Activated B cell treated with CpG ODN at 0.5 μM for 24 hours (primary cell): ENCODE measurements at places on chromosomes 7 and 10.

- no peak for DNase-seq
Measured at GRCh38 chr10:12844811-12845483, 156.6 kb downstream of the CCDC3 start.

DNA sequence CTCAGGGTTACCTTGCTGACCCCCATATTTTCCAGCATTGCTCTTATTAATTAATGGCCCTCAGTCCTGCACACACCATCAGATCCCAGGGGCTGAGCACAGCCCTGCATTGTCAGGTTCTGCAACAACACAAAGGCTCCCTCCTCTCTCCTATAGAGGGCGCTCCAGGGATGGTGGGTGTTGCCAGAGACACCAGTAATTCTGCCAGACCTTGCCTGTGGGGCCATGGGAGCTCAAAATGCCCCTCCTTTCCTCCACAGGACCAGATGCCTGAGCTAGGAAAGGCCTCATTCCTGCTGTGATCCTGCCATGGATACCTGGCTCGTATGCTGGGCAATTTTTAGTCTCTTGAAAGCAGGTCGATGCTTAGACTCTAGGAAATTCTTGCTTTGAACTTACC, 42.8 kb upstream of the PRSS58 start:
- DNase-seq = no peak

DNA sequence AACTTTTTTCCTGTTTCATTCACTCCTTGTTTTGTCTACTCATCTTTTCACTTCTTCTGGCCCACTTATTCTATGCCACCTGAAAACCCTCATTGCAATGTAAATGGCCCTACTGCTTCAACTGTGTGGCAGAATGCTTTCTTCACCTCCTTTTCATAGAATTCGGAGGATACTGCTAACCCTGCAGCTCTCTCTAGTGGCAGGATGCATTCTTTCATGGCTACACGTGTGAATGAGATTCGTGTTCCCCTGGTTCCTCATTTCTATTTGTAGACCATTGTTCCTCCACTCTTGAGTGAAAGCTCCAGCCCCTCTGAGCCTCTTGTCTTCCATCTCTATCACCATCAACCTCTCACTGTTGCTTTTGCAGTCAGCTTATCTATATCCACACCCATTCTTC, 20.9 kb upstream of the CYP26C1 start:
- DNase-seq = no peak

- DNase-seq = no peak
Measured at GRCh38 chr10:131048606-131049005, 262.9 kb downstream of the TCERG1L start.
